Suppressor macrophage treated with lipopolysaccharide for 4 hours (primary cell): ENCODE measurements at places on chromosomes 6 and 20.

DNA sequence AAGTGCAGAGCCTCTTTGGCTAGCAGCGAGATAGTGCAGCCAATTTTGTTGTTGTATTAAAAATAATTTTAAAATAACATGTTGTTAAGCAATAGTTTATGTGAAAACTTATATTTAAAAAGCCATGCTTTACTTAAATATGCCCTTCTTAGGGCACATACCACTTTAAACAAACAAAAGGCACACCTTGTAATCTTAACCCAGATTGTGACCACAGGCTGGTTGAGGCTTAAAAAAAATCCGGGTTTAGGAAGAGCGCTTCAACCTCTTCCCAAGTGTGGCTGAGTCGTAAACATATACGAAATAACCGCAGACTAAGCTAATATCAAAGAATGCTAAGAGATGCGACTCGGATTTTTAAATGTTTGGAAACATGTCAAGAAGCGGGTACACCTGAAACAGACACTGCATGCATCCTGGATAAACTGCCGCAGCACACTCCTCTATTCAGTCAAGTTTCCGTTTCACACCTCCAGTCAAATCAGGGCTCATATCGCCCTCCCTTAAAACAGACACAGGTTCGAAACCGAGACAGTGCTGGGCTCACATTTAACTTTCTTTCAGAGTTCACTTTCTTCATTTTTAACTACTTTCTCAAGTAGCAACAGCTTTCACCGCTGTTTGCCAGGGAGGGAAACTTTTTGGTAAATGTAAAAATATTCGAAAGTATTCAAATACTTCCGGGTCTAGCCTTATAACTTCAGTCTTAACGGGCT lies 1.5 kb downstream of the DEK start:
- DNase-seq = peak; percentile 58

- DNase-seq = no peak
These were observed 106.8 kb upstream of the HS3ST5 start for GRCh38 chr6:114449659-114450058.

DNA sequence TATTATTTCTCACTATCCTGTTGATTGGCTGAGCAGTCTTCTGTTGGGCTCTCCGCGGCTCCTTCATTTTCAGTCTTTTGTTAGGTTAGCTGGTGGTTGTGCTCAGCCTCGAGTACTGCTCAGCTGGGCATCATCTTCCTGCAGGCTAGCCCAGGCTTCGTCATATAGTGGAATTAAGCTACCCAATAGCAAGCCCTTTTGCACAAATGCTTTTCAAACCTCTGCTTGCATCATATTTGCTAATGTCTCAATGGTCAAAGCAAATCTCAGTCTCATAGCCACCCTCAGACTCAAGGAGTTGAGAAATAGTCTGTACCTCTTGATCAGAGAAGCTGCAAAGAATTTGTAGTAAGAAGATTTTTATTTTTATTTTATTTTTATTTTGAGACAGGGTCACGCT lies 23.7 kb downstream of the STX11 start:
- DNase-seq = no peak

GRCh38 chr20:38997622-38998021 lies 35.5 kb downstream of the DHX35 start:
- no peak for DNase-seq

DNA sequence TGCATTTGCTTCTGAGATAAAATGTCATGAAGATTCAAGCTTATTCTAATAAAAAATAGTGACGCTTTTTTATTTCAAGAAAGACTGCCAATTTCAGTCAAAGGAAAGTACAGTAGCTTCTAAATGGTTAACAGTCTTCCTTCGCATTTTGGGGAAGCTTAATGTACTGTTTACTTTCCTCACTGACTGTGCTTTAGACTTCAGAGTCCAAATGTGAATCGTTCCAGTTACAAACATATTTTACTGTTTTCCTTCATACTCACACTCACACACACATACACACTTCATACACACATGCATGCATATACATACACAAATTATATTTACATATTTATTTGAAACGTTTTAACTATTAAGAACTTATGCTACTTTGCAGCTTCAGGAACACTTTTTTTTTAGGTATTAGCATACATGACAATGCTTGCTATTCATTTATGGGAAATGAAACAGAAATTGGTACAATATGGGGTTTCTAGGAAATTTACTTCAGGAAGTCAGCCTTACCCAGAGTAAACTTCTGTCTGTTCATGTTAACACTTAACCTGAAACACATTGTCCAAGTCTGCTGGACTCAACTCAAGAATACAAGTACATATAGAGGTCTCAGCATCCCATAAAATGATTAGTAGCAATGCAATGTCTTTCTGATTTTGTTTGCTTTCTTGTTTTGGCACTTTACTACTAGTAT lies 145.4 kb downstream of the RPS12 start:
- DNase-seq = peak; percentile 6

DNA sequence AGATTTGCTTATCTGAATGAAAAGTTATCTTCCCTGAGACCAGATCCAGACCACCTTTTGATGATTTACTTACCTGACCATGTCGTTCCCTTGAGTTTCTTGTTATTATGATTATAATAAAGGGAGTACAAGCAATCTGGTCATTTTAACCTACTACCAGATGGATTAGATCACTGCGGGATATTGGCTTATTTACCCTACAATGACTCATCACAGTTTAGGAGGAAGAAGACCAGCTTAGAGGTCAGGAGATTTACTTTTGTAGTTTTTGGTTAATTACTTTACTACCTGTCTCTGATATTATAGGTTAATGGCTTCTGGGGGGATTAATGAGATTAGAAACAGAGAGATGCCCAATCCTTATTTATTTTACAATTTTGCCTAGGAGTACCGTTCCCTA lies 10.7 kb downstream of the PKIB start:
- DNase-seq = no peak

GRCh38 chr6:26457264-26457805 lies 420 bp upstream of the BTN2A1 start:
- DNase-seq = no peak

DNA sequence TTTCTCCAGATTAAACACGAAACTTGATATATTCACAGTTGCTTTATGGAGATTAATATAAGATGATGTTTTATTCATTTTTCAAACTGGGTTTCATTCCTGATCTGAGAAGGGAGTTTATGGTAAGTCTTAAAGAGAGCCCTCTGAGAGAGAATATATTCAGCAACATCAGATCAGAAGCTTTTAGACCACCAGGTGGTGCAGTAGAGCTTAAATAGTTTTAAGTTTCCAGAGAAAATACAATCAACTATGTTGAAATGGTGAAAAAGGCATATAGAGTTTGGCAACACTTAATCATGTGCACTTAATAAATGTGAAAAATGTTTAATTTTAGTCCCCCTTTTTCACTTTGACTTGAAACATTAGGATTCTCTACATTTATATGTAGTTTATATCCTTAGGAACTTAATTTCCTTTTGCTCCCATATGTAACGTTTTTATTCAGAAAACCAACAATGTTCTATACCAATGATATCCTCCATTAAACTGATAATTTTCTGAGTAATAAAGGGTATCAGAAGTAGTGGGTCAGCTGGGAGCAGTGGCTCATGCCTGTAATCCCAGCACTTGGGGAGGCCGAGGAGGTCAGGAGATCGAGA lies 86.4 kb upstream of the CLDN20 start:
- DNase-seq = peak; percentile 90

DNA sequence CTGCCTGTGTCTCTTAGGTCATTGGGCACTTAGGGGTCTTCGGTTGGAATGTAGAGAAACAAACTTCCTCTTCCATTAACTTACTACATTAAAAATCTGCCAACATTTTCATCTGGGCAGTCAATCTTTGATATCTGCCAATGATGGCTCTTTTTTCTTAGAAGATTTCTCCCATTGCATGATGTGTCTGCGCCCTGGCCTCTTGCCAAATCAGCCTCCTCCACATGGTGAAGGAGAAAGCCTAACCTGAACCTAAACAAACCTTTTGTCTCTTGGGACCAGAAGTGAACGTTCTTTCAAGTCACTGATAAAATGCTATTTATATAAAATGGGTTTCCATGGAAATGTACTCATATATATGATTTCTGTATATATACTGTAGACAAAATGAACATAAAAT lies 998.9 kb upstream of the GJE1 start:
- no peak for DNase-seq

DNA sequence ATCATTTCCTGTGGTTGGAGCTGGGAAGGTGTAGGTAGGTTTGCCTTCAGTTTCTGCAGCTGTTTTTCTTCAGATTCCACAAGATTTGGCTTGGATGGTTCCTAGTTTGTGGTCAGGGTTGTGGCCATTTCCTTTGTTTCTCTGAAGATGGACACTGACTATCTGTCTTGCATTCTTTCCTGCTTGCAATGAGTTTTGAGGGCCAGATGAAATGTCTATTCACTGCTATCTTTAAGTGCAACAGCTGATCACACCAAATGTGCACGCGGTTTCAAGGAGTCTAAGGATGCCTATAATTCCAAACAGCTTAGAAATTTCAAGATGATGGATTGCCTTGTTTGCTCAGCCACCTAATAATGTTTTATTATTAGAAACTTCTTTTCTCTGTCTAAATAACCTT lies 28.4 kb downstream of the IL20RA start:
- no peak for DNase-seq

GRCh38 chr6:2999618-3000557 lies at the start of gene NQO2:
NQO2 (plus strand) TSS chr6:2999894; CDS start chr6:3006553, 6,659 bp downstream.
- peak; percentile 93 for DNase-seq

GRCh38 chr6:85496009-85496579 lies 46.2 kb downstream of the NT5E start:
- DNase-seq = no peak

DNA sequence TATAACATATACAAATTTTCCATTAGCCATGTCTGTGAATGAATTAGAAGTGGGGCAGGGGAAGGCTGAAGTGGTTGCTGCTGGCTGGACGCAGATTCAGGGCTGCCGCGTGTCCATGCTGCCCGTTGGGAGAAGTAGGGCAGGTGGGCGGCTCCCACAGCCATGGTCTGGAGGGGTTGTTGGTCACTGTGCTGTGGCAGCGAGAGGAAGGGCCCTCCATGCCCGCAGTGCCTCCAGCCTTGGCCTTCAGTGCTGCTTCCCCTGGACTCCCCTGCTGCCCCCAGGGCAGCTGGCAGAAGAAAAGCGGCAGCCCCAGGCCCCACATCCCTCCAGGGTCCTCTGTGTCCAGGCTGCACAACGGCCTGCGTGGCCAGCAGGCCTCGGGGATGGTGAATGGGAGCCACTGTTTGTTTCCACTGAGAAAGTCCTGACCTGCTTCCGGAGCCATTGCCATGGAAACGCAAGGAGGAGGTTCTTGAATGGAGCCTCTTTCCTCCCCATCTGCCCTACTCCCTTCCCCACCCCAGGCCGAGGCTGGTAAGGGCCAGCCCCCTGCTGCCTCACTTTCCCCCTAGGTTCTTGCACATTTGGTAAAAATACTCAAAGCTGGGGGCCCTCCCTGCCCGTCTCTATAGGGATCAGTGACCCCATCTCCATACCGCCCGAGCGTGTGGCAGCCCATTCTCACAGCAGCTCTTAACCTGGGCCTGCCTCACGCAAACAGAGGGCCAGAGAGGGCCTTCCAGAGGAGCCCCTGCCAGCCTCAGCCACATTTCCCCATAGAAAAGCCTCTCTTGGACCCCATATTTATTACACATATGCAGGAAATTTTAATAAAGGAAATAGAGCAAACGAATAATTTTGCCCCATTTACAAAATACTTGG lies 113.3 kb downstream of the SASH1 start:
- DNase-seq = no peak

DNA sequence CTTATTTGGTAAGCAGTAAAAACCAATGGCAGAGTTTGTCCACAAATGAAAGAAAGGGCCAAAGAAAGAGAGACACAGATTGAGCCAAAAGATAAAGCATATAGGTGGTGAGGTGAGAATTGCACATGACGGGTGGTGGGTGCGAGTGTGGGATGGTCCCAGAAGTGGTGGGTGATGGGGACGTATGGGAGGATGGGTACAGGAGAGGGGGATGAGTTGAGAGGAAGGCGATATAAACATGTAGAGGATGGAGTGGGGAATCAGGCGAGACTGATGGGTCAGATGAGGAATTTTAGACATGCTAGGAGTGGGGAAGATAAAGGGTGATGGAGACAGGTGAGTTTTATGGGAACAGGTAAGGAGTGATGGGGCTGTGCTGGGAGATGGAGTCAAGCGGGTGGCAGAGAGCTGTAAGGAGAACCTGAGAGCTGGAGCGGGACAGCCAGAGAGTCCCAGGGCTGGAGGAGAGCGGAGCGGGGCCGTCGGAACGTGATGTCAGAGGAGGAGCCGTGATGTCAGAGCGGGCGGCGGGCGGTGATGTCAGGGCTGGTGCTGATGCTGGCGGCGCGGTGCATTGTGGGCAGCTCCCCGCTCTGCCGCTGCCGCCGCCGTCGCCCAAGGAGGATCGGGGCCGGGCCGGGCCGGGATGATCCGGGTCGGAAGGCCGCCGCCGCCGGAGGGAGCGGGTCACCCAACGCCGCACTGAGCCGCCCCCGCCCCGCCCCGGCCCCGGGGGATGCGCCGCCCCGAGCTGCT lies at the start of gene TTBK1:
TTBK1 (plus strand) TSS at position 574 of the 756 bp plus-strand sequence. CDS start 3,180 bp downstream, outside the sequence.
- no peak for DNase-seq

GRCh38 chr6:166251211-166251610 lies 57.0 kb downstream of the PRR18 start:
- no peak for DNase-seq

DNA sequence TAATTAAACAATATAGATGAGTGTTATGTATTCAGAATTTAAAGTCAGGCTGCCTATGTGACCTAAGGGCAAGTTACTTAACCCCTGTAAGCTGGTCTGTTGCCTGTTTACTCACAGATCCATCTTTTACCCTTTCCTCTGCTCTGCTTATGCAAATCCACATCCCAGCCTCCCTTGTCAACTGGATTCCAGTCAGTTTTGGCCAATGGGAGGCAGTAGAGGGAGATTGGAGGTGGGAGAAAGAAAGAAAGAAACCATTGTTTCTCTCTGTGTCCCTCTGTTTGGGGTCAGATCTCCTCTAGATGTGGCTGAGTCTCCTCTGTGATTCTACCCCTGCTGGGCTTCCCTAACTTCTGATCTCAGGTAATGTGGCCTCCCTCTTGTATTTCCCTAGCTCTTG lies 266.8 kb upstream of the PLN start:
- DNase-seq = no peak

DNA sequence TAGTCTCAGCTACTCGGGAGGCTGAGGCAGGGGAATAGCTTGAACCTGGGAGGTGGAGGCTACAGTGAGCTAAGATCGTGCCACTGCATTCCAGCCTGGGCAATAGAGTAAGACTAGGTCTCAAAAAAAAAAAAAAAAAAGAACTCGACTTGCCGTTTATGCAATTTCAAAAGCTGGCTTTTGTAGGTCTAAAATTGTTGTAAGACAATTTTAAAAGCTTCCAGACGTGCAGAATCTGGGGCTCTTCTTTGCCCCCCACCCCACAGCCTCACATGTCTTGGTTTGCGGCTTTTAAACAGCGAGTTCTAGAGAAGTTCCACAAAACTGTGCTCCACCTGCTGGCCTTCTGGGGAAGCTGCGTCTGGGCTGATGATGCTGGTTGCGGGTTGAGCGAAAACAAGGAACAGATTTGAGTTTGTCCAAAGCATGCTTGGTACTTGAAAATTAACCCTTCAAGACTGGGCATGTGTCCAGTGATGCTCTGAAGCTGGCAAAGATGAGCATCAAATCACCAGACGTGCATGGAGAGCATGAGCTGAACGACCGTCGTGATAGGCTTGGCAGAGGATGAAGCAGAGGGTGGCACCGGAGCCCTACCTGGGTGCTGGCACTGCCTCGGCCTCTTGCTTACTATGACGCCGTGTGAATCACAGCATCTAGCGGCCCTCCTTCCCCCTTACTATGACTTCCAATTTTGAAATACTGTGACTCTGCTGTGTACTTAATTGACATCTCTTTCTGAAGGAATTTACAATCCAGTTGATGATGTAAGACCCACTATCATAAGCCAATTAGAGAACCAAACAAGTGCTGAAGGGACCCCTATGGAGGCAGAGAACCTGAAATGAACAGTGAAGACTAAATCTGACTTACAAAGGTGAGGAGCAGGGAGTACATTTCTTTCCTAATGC lies 171.4 kb downstream of the GMPR start:
- DNase-seq = peak; percentile 76

GRCh38 chr6:40996591-40997233 lies 42.3 kb downstream of the UNC5CL start:
- no peak for DNase-seq
